ENCODE measurements at places on chromosomes 1 and 21. TPM values are rescaled to one million over a fixed set of nuclear protein-coding genes. Genes with fewer than 3 reads are reported as not detected.

KCNE1 gene
- not detected for total RNA-seq

LDLRAP1 gene
- total RNA-seq = 12.5 TPM

KRTAP19-3 gene
- total RNA-seq = not detected

PGLYRP3 gene
- not detected for total RNA-seq

FOXJ3 gene
- total RNA-seq = 31.7 TPM

TACSTD2 gene
- not detected for total RNA-seq

TRAF5 gene
- total RNA-seq = 2.9 TPM

NDUFS2 gene
- total RNA-seq = 101 TPM

- DNase-seq = no peak
These were observed 19.8 kb downstream of the CCT8 start for GRCh38 chr21:29053656-29054055.

DNA sequence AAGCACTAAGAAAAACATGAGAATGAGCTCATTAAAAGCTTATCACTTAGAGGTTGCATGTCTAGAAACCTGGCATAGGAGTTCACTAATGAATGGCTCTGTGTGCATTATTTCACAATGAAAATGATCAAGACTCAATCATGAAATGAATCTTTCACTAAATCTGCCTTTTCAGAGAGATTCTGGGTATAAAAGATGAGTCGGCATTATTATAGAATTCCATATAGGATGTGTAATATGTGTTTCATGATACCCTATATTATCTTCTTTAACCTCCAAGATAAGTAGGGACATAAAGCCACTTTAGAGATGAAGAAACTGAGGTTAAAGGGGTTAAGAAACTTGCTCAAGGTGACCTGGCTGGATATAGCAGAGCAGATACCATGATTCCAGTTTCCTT is 368.1 kb downstream of the DUSP10 start:
- no peak for DNase-seq

DNA sequence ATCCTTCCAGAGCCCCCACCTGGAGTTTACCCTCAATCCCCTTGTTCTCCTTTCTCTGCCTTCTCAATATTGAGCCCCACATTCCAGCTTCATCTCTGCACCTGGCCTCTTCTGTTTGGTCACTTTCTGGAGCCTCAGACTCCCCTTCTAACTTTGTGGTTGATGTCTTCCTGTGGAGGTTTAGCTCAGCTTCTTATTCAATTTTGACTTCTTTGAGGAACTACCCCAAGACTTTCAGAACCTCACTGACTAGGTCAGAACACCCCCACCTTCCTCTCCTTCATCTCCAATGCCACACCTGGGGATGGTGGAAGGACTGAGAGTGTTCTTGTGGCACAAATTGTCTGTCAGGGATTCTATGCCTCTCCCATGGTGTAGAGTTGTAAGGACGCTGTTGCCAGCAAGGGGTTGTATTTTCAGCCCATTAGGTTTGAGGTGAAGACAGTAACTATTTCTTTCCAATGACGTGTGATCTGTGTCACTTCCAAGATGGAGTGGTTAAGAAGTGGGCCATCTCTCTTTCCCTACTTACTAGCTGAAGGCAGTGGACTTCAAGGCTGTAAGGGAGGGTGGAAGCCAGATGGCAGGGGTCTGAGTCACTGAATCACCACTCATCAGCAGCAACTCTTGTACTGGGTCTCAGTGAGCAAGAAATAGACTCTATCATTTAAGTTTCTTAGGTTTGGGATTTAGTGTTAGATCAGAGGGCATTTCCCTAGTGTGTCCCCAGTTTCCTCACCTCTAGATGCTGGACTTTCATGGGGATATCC is 80.6 kb downstream of the PAPPA2 start:
- no peak for DNase-seq

DNA sequence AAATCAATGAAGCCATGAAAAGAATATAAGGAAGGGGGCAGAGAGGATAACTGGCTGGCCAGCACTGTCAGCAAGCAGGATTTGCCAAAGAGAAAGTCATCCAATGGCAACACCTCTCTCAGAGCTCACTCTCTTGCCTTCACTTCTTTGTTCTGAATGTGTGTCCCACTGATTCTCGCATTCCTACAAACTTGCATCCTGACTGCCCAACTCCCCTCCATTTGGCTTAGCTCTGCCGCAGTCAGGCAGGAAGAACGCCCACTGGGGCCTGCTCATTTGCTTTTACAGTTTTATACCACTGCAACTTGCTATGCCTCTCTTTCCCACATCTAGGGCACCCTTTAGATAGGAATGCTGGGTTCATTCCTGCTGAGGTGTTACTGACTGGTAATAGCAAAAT is 364.2 kb upstream of the ST6GALNAC5 start:
- DNase-seq = no peak

GRCh38 chr21:36395353-36396111 is 10.3 kb downstream of the CHAF1B start:
- DNase-seq = no peak

GRCh38 chr1:31760471-31761470 is 3.4 kb downstream of the ADGRB2 start:
- peak; percentile 58 for DNase-seq

DNA sequence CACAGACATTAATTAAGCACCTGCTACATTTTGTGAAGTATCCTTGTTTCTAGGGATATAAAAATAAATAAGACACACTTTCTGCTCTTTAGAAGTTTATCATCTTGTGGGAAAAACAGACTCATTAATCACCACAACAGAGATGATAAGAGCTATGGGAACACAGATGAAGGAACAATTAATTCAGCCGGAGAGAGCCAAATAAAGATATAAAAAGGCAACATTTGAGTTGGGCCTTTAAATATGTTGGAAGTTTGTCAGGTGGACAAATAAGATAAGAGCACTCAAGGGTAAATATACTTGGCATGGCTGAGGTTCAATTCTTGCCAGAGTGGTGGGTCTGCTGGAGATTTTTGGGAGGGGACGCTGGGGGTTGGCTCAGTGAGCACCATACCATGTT is 34.2 kb upstream of the VTCN1 start:
- no peak for DNase-seq

- no peak for DNase-seq
These were observed 69.9 kb upstream of the ADGRL2 start for GRCh38 chr1:81730881-81731280.

DNA sequence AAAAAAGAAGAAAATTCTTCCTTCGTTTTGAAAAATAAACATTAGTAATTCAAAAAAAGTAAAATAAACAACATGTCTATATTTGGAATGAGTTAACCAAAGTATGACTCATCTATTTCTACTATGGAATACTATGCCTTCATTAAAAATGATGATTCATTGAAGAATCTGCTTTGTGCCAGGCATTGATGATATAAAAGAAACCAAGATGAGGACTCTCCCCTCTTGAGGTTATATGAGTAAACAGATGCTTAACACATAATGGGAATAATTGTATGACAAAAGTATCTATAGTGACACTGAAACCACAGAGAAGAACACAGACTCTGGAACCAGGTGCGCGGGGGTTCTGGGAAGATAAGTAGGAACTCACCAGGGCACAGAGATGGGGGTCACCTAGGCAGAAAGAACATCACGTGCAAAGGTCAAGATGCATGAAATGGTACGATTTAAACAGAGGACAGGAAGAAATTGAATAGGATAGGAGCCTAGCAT is 18.8 kb downstream of the ELF3 start:
- peak; percentile 86 for DNase-seq

GRCh38 chr1:223492044-223492443 is 98.8 kb downstream of the CCDC185 start:
- no peak for DNase-seq

DNA sequence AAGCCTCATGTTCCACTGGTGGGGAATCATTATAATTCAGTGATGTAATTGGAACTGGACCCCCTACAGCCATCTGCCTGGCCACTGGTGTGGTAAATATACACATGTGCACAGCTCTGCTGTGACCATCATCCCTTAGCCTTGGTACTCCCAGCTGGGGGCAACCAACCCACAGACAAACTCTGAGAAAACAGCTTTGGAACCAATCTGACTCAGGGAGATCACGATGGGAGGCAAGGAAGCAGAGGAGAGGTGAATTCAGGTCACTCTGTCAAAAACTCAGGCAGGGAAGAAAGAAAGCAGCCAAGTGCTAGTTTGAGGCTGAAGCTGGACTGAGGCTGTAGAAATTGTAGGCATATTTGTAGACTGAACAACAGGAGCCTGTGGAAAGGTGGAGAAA is 197.8 kb upstream of the GALNT2 start:
- no peak for DNase-seq

- no peak for DNase-seq
These were observed 12.4 kb upstream of the LRIF1 start for GRCh38 chr1:110976089-110976488.

DNA sequence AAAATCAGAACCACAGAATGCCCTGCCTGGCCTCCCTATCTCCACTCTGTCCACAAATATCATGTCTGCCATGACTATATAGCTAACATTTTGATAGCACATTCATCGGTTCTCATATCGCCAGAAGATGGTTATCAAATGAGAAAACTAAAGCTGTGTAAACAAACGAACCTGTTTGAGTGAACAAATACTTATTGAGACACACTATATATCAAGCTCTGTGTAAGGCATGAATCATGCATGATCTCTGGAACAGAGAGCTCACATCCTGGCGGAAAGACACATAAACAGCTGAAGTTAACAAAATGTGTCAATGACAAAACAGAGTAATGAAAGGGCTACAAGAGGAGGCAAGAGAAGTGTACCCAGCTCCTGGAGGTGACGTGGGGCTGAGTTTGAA is 13.1 kb downstream of the KCND3 start:
- no peak for DNase-seq

GRCh38 chr21:26116456-26117011 is 54.0 kb downstream of the APP start:
- DNase-seq = peak; percentile 38

GRCh38 chr1:12711536-12711935 is 4.4 kb upstream of the AADACL3 start:
- DNase-seq = no peak

GRCh38 chr1:11151826-11152612 is 37.1 kb upstream of the ANGPTL7 start:
- no peak for DNase-seq

DNA sequence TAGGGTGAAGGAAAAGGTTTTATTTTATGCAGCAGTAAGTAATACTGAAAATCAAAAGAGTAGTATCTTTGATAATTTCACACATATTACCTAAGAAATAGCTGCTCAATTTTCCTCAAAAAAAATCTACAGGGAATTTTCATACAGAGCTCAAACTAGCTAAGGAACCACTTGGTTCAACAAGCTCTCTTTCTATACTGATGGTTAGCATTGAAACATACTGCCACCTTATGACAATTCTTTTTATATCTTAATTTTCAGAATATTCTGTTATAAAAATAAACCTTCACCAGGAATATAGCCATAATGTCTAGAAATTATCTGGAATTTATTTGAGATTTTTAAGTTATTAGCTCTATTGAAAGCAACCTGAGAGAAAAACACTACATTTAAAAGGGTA is 142.1 kb downstream of the DPYD start:
- DNase-seq = no peak

GRCh38 chr1:226097866-226098625 is 35.5 kb downstream of the H3-3A start:
- no peak for DNase-seq

- no peak for DNase-seq
These were observed 150.8 kb downstream of the PEX14 start for GRCh38 chr1:10625554-10625953.
